ENCODE measurements at places on chromosomes 16 and 17.

DNA sequence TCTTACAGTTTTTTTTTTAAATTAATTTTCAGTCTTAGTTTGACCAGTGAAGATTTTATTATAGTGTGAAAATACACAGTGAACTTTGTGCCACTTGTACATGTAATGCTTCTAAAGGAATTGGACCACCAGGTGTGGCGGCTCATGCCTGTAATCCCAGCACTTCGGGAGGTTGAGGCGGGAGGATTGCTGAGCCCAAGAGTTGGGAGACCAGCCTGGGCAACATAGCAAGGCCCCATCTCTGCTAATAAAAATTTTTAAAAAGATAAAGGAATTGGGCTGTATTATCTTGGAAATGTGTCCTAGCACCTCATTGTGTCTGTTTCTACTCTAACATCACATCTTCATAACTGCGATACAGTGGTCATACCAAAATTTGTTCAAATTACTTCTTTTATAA lies 3.8 kb downstream of the IST1 start:
- DNase-seq: no peak

DNA sequence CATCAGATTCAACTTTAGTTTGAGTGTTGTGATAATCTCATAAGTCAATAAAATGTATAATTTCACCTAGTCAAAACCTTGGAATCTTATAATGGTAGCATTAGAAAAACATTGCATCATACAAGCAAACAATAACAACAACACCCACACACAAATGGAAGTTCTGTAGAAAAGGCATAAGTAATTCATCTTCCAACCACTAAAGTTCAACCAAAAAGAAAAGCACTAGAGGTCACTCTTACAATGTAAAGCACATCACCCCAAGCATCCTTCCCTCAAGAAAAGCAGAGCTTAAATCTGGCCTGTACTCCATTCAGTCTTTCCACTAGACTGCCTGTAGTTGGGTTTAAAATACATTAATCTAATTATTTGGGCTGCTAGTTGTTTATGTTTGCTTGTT lies 1.8 kb downstream of the CNTNAP4 start:
- no peak for DNase-seq

DNA sequence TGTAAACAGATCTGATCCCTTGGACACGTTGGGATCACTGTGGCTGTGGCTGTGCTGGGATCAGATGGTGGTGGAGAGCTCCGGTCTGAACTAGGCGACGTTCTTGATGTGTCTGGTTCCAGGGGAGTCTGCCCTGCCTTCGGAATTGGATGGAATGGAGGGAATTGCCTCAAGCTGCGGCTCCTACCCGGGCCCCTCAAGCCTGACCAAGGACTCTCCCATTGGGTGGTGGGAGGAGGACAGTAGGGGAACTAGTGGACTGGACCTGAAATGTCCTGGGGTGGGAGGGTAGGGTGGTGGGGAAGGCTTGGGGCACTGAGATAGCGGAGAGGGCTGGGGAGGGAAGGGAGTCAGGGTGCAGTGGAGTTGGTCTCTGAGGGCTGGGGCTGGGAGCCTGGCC lies 3.2 kb upstream of the UBALD1 start:
- no peak for DNase-seq

DNA sequence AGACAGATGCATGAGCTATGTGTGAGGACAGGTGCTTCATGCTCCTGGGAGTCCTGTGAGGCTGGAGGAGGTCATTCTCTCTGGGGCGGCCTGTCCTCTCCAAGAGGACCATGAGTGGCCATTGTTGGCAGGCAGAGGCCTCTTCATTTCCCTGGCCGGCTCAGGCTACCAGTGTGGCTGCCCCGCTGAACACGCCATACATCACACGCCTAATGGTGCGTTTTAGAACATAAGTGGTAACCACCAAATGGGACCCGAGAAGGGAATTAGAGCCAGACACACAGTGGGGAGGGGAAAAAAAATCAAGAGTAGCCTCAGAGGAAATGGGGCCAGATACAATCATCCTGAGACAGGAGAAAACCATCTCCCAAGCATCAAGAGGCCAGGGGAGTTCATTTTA lies 140.0 kb downstream of the SPACA3 start:
- DNase-seq: no peak

- DNase-seq: no peak
Observed at GRCh38 chr16:84754353-84754856, 54.6 kb downstream of the USP10 start.

GRCh38 chr16:59242556-59242955 lies 508.4 kb upstream of the GOT2 start:
- no peak for DNase-seq

- DNase-seq: no peak
Observed at GRCh38 chr17:50872710-50873424, 6.7 kb upstream of the TOB1 start.

GRCh38 chr16:8583732-8584131 lies 6.6 kb downstream of the TMEM114 start:
- no peak for DNase-seq

- no peak for DNase-seq
Observed at GRCh38 chr17:82487910-82488309, 29.4 kb downstream of the NARF start.
